ENCODE measurements at places on chromosomes 5 and 9.

- no peak for DNase-seq
Measured at GRCh38 chr5:154686490-154686889, 68.7 kb upstream of the LARP1 start.

GRCh38 chr5:160398806-160399205 is 1.0 kb downstream of the FAM200C start:
- no peak for DNase-seq

- DNase-seq: no peak
Measured at GRCh38 chr5:149399775-149400174, 20.7 kb upstream of the IL17B start.

- no peak for DNase-seq
Measured at GRCh38 chr5:139705655-139706587, 57.8 kb downstream of the CXXC5 start.

DNA sequence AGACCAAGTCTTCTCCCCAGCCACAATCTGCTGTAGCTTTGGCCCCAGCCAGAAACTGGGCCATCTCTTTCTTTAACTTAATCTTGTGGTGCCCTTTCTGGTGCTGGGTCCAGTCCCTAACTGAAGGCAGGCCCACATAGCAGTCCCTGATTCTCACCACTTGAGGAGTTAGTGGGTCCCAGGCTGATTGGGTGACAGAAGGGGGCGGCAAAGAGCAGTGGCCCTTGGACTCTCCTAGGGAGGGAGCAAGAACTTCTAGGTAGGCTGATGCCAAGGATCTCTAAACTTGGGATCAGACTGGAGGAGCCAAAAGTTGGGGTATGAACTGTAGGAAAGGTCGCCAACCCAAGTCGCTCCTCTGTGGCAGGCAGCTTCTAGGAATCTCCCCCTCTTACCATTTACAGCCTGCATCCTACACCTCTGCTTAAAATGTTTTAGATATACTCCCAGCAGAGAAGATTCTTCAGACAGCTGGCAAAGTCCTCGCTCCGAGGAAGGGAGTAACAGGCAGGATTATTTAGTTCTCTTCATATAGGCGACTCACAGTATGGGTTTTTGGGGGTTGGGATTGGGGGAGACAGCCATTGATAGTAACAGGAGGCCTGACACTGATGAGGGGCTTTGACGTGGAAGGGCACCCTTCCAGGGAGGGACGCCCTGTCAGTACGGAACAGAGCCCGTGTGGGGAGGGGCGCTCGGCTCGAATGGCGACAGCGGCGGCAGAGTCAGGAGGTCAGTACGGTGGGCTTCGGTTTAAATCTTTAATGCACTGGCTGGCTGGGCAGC is 2.0 kb upstream of the CCL27 start:
- peak; percentile 82 for DNase-seq

- DNase-seq: no peak
Measured at GRCh38 chr5:164763206-164763605, 1257.8 kb downstream of the MAT2B start.

GRCh38 chr5:6543830-6544560 is 88.8 kb downstream of the NSUN2 start:
- no peak for DNase-seq

GRCh38 chr5:82295959-82296531 is 17.9 kb upstream of the RPS23 start:
- no peak for DNase-seq

DNA sequence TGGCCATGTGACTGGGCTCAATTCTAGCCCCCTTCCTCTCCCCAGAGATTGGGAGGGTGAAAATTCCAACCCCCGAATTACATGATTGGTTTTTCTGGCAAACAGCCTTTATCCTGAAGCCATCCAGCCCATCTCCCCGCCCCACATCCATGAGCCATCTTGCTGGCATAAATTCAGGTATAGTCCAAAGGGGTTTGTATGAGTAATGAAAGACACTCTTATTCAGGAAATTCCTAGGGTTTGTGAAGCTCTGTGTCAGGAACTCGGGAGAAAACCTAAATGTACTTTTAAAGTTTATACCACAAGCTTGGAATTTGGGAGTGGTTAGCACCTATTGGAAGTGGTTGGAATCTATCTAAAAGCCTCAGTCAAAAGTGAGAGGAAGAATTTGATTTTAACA is 80.6 kb upstream of the SIMC1 start:
- DNase-seq: no peak

DNA sequence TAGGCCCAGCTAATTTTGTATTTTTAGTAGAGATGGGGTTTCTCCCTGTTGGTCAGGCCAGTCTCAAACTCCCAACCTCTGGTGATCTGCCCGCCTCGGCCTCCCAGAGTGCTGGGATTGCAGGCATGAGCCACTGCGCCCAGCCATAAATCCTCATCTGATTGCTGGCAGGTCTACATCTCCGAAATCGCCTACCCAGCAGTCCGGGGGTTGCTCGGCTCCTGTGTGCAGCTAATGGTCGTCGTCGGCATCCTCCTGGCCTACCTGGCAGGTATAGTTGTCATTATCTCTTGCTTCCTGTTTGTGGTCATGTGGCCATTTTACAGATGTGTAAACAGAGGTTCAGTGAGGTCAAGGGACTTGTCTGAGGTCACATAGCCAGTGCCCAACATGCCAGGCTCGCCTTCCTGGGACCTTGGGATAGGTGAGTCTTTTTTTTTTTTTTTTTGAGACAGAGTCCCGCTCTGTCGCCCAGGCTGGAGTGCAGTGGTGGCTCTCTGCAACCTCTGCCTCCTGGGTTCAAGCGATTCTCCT is 2.8 kb downstream of the SLC2A8 start:
- no peak for DNase-seq

- no peak for DNase-seq
Measured at GRCh38 chr5:163345216-163345615, 92.2 kb upstream of the CCNG1 start.

DNA sequence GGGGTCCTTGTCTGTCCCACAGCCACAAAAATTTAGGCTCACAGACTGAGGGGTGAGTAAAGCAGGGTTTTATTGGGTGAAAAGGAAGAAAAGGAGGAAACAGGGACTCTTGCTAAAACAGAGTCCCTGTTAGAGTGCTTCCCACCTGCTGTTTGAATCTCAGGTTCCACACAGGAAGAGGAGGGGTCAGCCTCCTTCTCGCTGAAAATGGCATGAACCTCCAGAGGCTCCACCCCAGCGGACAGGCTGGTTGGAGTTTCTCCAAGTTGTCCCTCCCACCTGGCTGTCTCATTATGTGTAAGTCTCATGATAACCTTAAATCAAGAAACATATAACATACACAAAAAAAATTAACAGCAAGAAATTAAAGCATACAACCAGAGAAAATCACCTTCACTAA is 28.3 kb upstream of the UHRF2 start:
- DNase-seq: no peak

DNA sequence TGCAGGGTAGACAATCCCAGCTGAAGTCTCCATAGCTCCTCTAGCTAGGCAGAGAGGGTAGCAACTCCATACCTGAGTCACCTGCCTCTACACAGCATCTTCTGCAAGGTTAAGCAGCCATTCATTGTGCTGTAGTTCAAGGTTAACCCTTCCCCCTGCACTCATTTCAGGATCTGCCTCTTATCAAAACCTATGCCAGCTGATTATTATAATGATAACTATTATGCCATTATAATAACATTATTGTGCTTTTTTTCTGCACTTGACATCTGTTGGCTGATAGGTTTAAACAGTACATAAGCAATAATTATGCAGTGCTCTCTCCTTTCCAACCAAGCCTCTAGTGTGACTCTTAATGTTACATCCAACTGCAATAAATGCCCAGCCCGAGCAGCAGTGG is 17.3 kb downstream of the SIL1 start:
- DNase-seq: no peak

Data from activated CD4-positive, alpha-beta memory T cell treated with anti-CD3 and anti-CD28 coated beads, Interleukin-2, amount 10 ng/mL, durations not matched to agents 7 days and 5 days (primary cell).